ENCODE measurements at places on chromosomes 5 and 9. TPM values are rescaled to one million over a fixed set of nuclear protein-coding genes. Genes with fewer than 3 reads are reported as not detected.
A peak's percentile ranks its signal among the peaks of the same experiment; 100 is the strongest.

CLK4 gene
- total RNA-seq, result 24.2 TPM

- H3K27ac ChIP-seq, result no peak overlapping the region
- peaks cover 38% of the 10 kb centered on the region for H3K4me1 ChIP-seq
- no peak overlapping the region for H3K4me3 ChIP-seq
- DNase-seq, result no peak
These were observed 29.9 kb downstream of the RFX3 start for GRCh38 chr9:3495855-3496254.

DNA sequence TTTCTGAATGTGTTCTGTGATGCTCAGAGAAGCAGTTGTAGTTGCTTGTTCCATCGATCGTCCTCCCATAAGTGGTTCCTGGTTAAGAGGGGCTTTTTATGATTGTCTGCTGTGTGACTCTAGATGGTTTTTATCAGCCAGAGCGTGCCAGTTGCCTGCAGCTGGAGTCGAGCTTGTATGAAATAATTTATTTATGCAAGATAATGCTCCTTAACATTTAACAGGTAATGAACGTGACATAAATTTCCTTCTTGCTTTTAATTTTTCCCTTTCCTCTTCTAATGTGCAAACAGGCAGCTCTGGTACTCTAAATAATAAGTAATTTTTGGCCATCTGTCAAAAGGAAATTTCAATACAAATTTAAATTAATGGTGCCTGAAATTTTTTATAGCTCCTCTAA, 84.4 kb downstream of the TLE4 start:
- no peaks in the 10 kb centered on the region for H3K27me3 ChIP-seq
- DNase-seq, result no peak
- no peak overlapping the region for H3K4me3 ChIP-seq
- H3K27ac ChIP-seq, result no peak overlapping the region
- peaks cover 32% of the 10 kb centered on the region for H3K36me3 ChIP-seq

DNA sequence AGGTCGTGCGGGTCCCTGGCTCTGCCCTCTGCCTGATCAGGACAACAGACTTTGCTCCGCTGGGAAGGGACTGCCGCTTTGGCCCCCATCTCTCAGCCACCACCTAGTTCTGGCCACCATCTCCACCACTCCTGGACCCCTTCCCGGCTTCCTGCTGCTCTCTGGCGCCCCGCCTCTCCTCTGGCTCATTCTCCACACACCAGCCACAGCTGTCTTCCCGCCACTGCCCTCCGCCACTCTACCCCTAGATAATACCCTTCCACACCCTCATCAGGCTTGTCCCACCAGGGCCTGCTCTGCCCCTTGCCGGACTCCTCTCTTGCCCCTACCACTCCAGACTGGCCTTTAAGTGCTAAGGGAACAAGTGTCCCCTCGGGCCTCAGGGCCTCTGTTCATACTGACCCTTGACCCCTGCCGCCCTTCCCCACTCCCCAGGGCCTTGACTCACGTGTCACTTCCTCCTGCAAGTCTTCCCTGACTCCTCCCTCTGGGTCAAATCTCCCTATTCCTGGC, 3.0 kb upstream of the CDX1 start:
- H3K4me1 ChIP-seq, result no peaks in the 10 kb centered on the region
- H3K4me3 ChIP-seq, result no peak overlapping the region
- no peaks in the 10 kb centered on the region for H3K36me3 ChIP-seq
- DNase-seq, result no peak
- H3K27ac ChIP-seq, result no peak overlapping the region
- peaks cover 20% of the 10 kb centered on the region for H3K27me3 ChIP-seq

- H3K4me1 ChIP-seq, result peaks cover 3% of the 10 kb centered on the region
- no peak overlapping the region for H3K27ac ChIP-seq
- DNase-seq, result peak; percentile 73
- no peaks in the 10 kb centered on the region for H3K36me3 ChIP-seq
- peaks cover 42% of the 10 kb centered on the region for H3K27me3 ChIP-seq
These were observed 1.5 kb upstream of the OLFM1 start for GRCh38 chr9:135085830-135086546.

DNA sequence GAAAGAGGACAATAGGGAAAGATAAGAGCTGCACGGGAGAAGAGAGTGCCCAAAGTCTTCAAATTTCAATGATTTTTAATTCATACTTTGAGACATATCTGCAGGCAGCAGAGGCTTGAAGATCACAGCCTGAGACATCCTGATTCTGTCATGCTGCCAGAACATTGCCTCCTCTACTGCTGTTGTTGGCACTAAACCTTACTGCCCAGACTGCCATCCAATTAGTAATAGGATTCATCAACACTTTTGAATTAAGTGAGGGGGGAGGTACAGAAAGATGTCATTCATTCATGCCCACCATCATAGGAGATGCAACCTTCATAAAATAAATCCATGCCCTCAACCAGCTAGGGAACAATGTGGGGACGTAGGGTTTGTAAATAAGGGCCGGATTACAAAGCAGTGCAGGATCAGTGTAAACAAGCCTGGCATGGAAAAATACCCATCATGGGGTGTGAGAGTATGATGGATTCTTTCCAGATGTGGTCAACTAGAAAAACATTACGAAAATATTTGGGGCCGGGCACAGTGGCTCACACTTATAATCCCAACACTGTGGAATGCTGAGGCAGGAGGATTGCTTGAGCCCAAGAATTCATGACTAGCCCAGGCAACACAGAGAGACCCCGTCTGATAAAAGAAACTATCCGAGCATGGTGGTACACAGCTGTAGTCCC, 122.1 kb upstream of the DAPK1 start:
- no peaks in the 10 kb centered on the region for H3K36me3 ChIP-seq
- DNase-seq, result no peak

DNA sequence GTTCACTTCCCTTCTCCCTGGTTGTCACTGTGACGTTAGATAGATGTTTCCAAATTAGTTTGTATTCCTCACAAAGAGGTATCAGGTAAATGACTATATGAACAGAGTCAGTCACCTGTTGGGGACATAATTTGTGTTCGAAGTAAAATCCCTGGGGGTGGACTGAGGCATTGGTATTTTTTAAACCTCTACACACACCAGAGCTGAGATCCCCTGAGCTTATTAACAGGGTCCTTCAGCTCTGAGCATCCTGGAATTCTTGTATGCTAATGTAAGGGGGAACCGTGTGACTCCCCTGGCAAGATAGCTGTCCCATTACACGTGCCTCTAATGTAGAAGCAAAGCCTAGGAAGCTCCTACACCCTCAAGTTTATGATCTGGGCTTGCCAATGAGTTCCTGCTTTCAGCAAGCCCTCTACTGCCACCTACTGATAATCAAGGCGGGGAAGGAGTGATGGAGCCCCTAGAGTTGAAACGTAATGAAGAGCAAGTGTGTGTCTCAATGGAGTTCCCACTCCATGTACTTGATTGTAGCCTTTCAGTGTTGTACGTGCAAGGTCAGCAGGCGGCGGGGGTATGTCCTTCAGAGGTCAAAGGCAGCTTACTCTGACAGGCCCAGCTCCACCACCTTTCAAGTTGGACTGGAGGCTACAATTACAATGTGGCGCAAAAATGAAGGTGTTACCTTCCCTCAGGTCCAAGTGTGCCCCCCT, 14.4 kb downstream of the PRKACG start:
- H3K4me3 ChIP-seq, result no peak overlapping the region
- peaks cover 12% of the 10 kb centered on the region for H3K4me1 ChIP-seq
- H3K27ac ChIP-seq, result no peak overlapping the region
- H3K36me3 ChIP-seq, result no peaks in the 10 kb centered on the region
- peaks cover 3% of the 10 kb centered on the region for H3K27me3 ChIP-seq

DNA sequence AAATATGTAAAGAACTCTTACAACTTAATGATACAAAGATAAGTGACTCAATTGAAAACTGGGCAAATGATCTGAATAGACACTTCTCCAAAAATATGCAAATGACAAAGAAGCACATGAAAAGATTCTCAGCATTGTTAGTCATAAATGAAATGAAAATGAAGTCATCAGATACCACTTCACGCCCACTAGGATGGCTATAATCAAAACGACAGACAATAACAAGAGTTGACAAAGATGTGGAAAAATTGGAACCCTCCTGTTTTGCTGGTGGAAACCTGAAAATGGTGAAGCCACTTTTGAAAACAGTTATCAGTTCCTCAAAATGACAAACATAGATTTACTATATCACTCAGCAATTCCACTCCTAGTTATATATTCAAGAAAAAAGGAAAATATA, 7.9 kb upstream of the SYK start:
- no peaks in the 10 kb centered on the region for H3K36me3 ChIP-seq
- no peak overlapping the region for H3K27ac ChIP-seq
- no peak overlapping the region for H3K4me3 ChIP-seq
- H3K4me1 ChIP-seq, result peaks cover 2% of the 10 kb centered on the region
- H3K27me3 ChIP-seq, result peaks cover 30% of the 10 kb centered on the region

- no peaks in the 10 kb centered on the region for H3K4me1 ChIP-seq
- no peak for DNase-seq
These were observed 73.9 kb downstream of the ATG10 start for GRCh38 chr5:82045554-82046275.

DNA sequence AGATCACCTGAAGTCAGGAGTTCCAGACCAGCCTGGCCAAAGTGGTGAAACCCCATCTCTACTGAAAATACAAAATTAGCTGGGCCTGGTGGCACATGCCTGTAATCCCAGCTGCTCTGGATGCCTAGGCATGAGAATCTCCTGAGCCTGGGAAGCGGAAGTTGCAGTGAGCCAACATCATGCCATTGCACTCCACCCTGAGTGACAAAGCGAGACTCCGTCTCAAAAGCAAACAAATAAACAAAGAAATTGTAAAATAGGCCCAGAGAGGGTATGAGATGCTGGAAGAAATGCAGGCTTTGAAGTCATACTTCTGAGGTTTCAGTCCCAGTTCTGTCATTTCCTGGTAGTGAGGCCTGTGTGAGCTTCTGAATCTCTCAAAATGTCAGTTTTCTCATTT, 5.3 kb upstream of the ARHGEF37 start:
- DNase-seq, result peak; percentile 37
- no peaks in the 10 kb centered on the region for H3K36me3 ChIP-seq
- peak overlapping the region; percentile 90 for H3K27ac ChIP-seq
- no peak overlapping the region for H3K4me3 ChIP-seq
- peaks cover 7% of the 10 kb centered on the region for H3K27me3 ChIP-seq
- peaks cover 19% of the 10 kb centered on the region for H3K4me1 ChIP-seq

GRCh38 chr5:75018805-75019587, 33.4 kb downstream of the GCNT4 start:
- H3K27ac ChIP-seq, result no peak overlapping the region
- no peak overlapping the region for H3K4me3 ChIP-seq
- H3K36me3 ChIP-seq, result no peaks in the 10 kb centered on the region
- peaks cover 31% of the 10 kb centered on the region for H3K4me1 ChIP-seq
- DNase-seq, result no peak

PAEP gene
- not detected for total RNA-seq

GRCh38 chr5:13566871-13567339, 377.6 kb downstream of the DNAH5 start:
- DNase-seq, result no peak
- no peak overlapping the region for H3K27ac ChIP-seq
- no peaks in the 10 kb centered on the region for H3K4me1 ChIP-seq
- H3K4me3 ChIP-seq, result no peak overlapping the region
- no peaks in the 10 kb centered on the region for H3K27me3 ChIP-seq
- H3K36me3 ChIP-seq, result no peaks in the 10 kb centered on the region

- peak overlapping the region; percentile 9 for H3K27ac ChIP-seq
- H3K36me3 ChIP-seq, result no peaks in the 10 kb centered on the region
- peaks cover 28% of the 10 kb centered on the region for H3K4me1 ChIP-seq
- no peaks in the 10 kb centered on the region for H3K27me3 ChIP-seq
- no peak overlapping the region for H3K4me3 ChIP-seq
These were observed 34.4 kb downstream of the ERGIC1 start for GRCh38 chr5:172868436-172868923.

GRCh38 chr9:137631345-137632229, 12.8 kb downstream of the EHMT1 start:
- H3K27me3 ChIP-seq, result no peaks in the 10 kb centered on the region
- no peak overlapping the region for H3K4me3 ChIP-seq
- peak overlapping the region; percentile 8 for H3K27ac ChIP-seq
- H3K4me1 ChIP-seq, result peaks cover 53% of the 10 kb centered on the region

- H3K4me1 ChIP-seq, result no peaks in the 10 kb centered on the region
- DNase-seq, result no peak
These were observed 141.5 kb upstream of the NR4A3 start for GRCh38 chr9:99680191-99680590.

PCDHGC5 gene
- not detected for total RNA-seq

DNA sequence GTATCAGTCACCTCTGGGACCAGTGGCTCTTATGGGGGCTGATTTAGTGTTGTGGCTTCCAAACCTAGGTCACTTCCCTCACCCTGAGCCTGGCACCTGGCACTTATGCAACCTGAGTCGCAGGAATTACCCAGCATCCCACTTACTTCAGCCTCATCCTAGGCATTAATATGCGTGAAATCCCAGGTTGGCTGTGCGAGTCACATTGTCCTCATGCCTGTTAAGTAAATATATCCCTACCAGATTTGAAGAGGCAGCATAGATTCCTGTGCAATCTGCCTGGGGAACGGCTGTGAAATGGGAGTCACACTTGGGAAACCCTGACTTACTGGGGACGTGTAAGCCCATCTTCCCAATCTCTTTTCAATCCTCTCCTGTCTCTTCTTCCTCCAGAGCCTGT, 42.7 kb upstream of the AKNA start:
- no peak for DNase-seq
- no peaks in the 10 kb centered on the region for H3K36me3 ChIP-seq
- H3K27ac ChIP-seq, result no peak overlapping the region
- no peaks in the 10 kb centered on the region for H3K27me3 ChIP-seq
- peaks cover 4% of the 10 kb centered on the region for H3K4me1 ChIP-seq
- no peak overlapping the region for H3K4me3 ChIP-seq

- DNase-seq, result no peak
- H3K27ac ChIP-seq, result no peak overlapping the region
- no peaks in the 10 kb centered on the region for H3K27me3 ChIP-seq
These were observed 33.6 kb upstream of the HSD17B4 start for GRCh38 chr5:119418606-119419100.

GRCh38 chr9:137218754-137219271, 3.2 kb downstream of the RNF208 start:
- H3K36me3 ChIP-seq, result no peaks in the 10 kb centered on the region
- DNase-seq, result no peak
- no peak overlapping the region for H3K27ac ChIP-seq

- no peak overlapping the region for H3K4me3 ChIP-seq
- peaks cover 11% of the 10 kb centered on the region for H3K4me1 ChIP-seq
- no peak overlapping the region for H3K27ac ChIP-seq
- H3K36me3 ChIP-seq, result peaks cover 44% of the 10 kb centered on the region
- no peaks in the 10 kb centered on the region for H3K27me3 ChIP-seq
These were observed 12.0 kb downstream of the REXO4 start for GRCh38 chr9:133405508-133406438.

GRCh38 chr9:33437898-33438297, 9.5 kb downstream of the AQP3 start:
- H3K36me3 ChIP-seq, result no peaks in the 10 kb centered on the region
- H3K27me3 ChIP-seq, result no peaks in the 10 kb centered on the region
- no peak for DNase-seq
- H3K27ac ChIP-seq, result no peak overlapping the region
- H3K4me3 ChIP-seq, result no peak overlapping the region
- peaks cover 3% of the 10 kb centered on the region for H3K4me1 ChIP-seq

DNA sequence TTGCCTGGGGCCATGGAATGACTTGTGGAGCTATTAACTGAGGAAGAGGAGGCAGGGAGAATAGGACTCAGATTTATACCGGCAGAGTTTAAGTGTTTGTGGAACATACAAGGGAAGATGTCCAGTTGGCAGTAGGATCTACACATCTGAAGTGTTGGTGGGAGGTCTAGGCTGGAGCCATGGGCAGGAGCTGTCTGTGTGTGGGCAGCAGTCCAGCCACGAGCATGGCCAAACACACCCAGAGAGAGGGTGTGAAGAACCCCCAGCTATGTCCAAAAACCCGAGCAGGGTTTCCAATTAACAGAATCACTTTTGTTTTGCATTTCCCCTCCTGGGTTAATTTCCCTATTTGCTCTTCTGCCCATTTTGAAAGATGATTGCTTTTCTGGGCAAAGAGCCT, 393.7 kb downstream of the CDK5RAP2 start:
- H3K4me3 ChIP-seq, result no peak overlapping the region
- H3K36me3 ChIP-seq, result no peaks in the 10 kb centered on the region

Measured in activated CD8-positive, alpha-beta T cell treated with anti-CD3 and anti-CD28 coated beads for 36 hours (primary cell).